ENCODE measurements at places on chromosomes 16 and 17.

- no peak for DNase-seq
Measured at GRCh38 chr16:57024894-57025680, 35.7 kb downstream of the NLRC5 start.

- no peak for DNase-seq
Measured at GRCh38 chr17:81280571-81280970, 14.5 kb downstream of the SLC38A10 start.

- DNase-seq: peak; percentile 25
Measured at GRCh38 chr17:21039839-21040575, 2.8 kb downstream of the USP22 start.

DNA sequence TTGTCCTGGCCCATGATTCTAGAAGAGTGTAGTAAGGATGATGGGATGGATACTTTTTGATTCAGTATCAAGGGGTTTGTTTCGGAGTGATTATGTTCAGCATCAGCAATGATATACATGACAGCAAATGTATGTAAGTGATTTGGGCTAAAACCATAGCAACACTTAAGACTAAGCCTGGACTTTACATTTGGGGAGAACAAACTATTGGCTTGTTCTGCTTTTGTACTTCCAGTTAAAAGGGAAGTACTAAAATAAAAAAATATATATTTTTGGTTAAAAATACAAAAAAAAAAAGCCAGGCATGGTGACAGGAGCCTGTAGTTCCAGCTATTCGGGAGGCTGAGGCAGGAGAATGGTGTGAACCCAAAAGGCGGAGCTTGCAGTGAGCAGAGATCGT, 20.5 kb upstream of the DHX8 start:
- DNase-seq: no peak

GRCh38 chr16:50640391-50640790, 40.7 kb downstream of the SNX20 start:
- no peak for DNase-seq

- DNase-seq: no peak
Measured at GRCh38 chr17:9371019-9371418, 204.6 kb downstream of the STX8 start.

- DNase-seq: no peak
Measured at GRCh38 chr17:75734674-75735294, 13.5 kb downstream of the ITGB4 start.

GRCh38 chr16:65077181-65077580, 44.7 kb downstream of the CDH11 start:
- no peak for DNase-seq

GRCh38 chr16:62615526-62615925, 579.3 kb upstream of the CDH8 start:
- no peak for DNase-seq

- no peak for DNase-seq
Measured at GRCh38 chr16:88444826-88445582, 8.1 kb upstream of the ZFPM1 start.

GRCh38 chr17:47802341-47803022, 19.1 kb downstream of the OSBPL7 start:
- peak; percentile 43 for DNase-seq

DNA sequence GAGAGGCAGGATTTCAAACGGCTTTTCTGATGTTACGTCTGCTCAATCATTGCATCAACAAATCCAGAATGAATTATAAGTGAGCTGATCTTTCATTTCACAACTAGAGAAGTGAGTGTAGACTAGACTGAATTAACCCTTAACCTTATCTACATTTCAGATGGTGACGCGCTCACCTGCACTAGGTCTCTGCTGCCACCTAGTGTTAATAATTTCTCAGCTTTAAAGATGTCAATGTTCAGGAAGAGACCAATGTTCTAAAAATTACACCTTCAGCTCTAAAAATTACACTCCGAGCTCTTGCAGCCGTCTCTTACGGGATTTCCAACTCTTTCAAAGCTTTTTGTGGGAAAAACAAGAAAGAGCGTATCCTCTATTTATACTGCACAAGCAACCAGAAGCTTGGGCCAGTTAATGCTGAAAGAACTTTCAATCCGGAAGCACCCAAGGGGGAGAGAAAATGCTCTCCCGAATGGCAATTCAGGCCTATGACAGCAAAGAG, 88.2 kb upstream of the FA2H start:
- DNase-seq: no peak

GRCh38 chr17:55693254-55694216, 29.1 kb downstream of the TMEM100 start:
- no peak for DNase-seq

DNA sequence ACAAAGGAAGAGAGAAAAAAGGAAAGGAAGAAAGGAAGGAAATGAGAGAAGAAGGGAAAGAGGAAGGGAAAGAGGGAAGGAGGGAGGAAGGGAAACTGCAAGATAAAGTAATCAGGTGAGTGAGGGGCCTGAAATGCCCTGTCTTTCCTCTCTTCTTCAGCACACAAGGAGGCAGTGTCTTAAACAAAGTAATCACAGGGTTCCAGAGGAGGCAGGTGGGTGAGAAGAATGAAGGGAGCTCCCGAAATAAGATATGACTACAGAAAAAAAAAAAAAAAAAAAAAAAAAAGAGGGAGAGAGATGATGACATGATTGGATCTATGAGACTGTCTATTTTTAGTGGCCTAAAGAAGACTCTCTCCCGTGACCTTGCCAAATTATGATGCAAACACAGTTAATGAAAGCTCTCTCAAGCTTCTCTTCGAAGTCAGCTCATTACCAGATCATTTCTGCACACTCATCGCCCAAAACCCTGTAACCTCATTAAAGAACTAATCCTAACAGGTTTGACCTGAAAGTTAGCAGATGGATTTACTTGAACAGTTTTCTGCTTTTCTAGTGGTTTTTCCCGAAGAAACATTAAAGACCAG, 53.6 kb downstream of the CDH11 start:
- DNase-seq: no peak

DNA sequence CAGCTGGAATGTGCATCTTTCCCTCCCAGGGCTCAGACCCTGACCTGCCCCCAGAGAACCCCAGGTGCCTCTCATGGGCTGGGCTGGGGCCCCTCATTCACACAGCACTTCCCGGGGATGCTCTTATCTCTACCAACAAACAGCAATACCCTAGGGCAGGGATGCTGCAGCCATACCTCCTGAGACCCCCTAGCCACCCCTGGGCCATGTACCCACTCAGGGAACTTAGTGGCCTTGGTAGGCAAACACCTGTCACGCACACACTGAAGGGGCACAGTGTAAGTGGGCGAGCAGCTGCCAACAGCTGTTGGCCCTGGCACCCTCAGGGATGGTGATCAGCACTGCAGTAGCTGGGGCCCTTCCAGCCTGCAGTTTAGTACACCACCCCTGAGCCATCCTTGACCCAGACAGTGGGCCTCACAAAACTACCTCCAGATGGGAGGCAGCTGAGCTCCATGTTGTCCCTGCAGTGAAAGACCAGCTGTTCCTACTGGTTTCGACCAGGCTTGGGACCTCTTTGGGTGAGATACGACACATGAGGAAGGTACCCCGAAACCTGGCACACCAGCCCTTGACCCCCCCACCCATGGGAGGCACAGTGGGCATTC, 1723.6 kb downstream of the TP53TG3F start:
- no peak for DNase-seq

GRCh38 chr16:85935974-85936760, 37.2 kb downstream of the IRF8 start:
- DNase-seq: peak; percentile 70

- no peak for DNase-seq
Measured at GRCh38 chr16:70290949-70291519, 1.7 kb upstream of the AARS1 start.

DNA sequence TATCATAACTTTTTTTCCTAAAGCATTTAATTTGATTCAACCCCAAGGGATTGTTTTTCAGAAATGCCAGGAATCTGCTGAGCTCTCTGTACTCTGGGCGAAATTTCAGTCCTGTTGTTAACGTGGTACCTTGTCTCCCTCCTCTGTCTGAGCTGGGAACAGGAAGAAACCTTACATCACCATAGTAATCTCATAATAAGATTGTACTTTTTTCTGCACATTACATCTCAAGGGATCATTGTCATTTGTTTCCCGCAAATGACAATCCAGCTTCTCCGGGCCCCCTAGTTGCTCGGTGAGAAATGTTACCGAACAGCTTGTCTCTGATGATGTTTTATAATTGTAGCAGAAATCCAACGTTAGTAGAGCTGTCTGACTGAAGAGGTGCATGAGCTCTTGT, 152.7 kb upstream of the ERCC4 start:
- DNase-seq: no peak

GRCh38 chr17:83201206-83202001, 122.0 kb downstream of the METRNL start:
- DNase-seq: no peak

- no peak for DNase-seq
Measured at GRCh38 chr17:55742272-55743102, 8.4 kb upstream of the PCTP start.

GRCh38 chr17:9209781-9210370, 188.6 kb downstream of the NTN1 start:
- DNase-seq: no peak

GRCh38 chr17:77427391-77427991, 286.7 kb downstream of the SEC14L1 start:
- DNase-seq: no peak

DNA sequence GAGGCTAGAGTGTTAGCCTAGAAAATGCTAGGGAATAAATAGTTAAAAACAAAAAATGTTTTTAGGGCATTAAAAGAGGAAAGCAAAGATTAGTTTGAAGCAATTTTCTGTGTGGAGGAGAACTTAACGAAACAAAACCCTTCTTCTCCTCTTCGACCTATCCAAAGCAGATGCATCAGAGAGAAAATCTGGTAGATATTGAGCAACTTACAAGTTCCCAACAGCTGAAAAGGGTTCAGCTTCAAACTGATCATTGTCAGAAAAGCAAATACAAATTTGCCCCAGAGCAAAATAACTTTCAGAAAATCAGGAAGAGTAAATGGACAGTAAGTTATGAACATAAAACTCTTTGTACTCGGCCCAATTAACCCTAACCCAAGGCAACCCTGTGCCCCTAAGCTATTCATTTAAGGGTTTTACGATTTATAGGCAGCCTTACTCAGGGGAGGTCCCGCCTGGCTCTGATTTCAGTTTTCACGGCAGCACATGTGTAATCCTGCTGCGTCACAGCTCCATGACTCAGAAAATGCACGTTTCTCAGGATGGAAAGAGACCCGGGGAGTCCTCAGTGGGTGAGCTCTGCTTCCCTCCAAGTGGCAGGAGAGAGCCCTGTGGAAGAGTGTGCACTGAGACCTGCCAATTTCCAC, 405.7 kb upstream of the SALL1 start:
- DNase-seq: no peak

GRCh38 chr17:77281122-77281903, 140.5 kb downstream of the SEC14L1 start:
- peak; percentile 57 for DNase-seq

DNA sequence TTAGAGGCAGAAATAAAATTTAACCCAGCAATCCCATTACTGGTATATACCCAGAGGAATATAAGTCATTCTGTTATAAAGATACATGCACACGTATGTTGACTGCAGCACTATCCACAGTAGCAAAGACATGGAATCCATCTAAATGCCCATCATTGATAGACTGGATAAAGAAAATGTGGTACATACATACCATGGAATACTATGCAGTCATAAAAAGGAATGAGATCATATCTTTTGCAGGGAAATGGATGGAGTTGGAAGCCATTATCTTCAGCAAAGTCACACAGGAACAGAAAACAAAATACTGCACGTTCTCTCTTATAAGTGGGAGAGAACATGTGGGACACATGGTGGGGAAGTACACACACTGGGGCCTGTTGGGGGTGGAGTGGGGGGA, 23.1 kb downstream of the SSH2 start:
- DNase-seq: no peak

GRCh38 chr17:39271546-39271945, 45.8 kb upstream of the STAC2 start:
- DNase-seq: no peak

DNA sequence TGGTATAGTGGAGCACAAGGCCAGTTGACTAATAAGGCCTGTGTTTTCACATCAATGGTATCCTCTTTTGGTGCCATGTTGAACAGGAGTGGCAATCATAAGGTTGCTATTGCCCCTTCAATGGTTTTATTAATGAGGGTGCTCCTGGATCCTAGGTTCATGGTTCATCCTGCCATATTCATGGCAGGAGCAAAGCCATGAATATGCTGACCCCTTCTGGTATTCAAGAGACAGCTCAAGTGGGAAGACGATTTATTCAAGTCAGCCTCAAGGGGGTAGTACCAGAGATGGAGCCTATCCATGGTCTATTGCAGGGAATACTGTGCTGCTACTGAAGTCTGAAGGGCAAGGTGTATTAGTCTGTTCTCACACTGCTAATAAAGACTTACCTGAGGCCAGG, 2.6 kb downstream of the ABCA9 start:
- DNase-seq: no peak

DNA sequence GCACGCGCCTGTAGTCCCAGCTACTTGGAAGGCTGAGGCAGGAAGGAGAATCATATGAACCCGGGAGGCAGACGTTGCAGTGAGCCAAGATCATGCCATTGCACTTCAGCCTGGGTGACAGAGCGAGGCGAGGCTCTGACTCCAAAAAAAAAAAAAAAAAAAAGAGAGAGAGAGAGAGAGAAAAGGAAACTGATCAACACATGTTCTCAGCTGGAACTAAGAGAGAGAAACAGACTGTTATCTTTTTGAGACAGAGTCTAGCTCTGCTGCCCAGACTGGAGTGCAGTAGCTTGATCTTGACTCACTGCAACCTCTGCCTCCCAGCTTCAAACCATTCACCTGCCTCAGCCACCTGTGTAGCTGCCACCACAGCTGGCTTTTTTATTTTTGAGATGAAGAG, 60.4 kb downstream of the STH start:
- DNase-seq: no peak

DNA sequence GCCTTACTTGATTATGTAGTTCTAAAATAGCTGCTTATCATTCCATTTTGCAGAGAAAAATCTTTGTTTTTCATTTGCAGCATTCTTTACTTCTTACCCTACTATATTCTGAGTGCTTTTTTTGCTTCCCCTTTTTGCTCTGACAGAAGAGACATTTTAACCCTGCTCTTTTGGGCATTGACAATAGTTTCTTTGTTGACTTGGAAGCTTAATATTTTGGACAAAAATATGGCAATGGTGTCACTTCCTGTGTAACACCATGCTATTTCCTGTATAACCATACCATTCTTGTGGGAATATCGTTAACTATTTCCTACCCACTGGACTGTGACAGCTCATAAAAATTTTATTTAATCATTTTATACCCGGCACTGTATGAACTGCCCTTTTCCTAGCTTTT, 747.1 kb downstream of the CDH8 start:
- no peak for DNase-seq

DNA sequence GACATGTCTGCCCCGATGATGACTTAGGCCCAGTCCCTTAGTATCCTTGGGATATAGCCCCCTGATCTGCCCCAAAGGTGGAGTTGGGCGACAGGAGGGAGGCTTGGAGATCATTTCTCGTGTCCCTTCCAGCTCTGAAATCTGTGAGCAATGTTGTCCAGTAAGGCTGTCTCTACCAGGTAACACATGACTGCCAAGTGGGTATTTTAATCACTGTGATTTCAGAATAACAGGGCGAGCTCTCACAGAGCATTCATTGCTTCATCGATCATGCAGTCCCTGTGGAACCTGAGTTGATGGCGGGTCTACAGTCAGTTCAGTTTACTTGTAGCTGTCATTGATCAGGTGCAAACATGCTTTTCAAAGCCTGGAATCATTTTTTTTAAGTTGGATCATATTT, 39.2 kb downstream of the KSR1 start:
- no peak for DNase-seq

Data from activated T-cell treated with anti-CD3 and anti-CD28 coated beads for 48 hours (primary cell).